ENCODE measurements at places on chromosomes 3 and 15. TPM values are rescaled to one million over a fixed set of nuclear protein-coding genes. Genes with fewer than 3 reads are reported as not detected.

DNA sequence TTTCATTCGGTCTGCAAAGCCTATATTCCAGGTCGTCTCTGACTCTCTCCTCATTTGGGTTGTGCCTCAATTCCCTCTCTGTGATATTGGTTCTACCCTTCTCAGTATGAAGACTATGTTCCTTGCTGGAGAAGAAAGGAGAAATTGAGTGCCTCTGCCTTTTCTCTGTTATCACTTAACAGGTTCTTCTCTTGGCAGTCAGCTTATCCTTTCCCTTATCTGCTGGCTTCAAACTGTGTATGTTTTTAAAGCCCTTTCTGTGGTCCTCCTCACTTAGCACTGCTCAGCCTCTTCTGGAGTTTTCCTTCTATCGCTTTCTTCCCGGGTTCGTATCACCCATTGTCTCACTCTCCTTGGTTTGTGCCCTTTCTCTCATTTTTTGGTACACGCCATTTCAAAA, 65.3 kb upstream of the FSTL1 start:
- no peak for DNase-seq

- no peak for DNase-seq
These were observed 63.4 kb downstream of the ARHGEF26 start for GRCh38 chr3:154184582-154184981.

- DNase-seq, result no peak
These were observed 108.0 kb upstream of the TBC1D5 start for GRCh38 chr3:17850448-17850847.

Gene FRMD4B
- 0.28 TPM for total RNA-seq

GRCh38 chr3:185280572-185281365, 26.9 kb upstream of the EHHADH start:
- DNase-seq, result peak; percentile 70

Gene PAK6
- total RNA-seq, result not detected

GRCh38 chr3:45610119-45610518, 15.6 kb downstream of the LIMD1 start:
- DNase-seq, result peak; percentile 34

Gene CD200
- 1.1 TPM for total RNA-seq

DNA sequence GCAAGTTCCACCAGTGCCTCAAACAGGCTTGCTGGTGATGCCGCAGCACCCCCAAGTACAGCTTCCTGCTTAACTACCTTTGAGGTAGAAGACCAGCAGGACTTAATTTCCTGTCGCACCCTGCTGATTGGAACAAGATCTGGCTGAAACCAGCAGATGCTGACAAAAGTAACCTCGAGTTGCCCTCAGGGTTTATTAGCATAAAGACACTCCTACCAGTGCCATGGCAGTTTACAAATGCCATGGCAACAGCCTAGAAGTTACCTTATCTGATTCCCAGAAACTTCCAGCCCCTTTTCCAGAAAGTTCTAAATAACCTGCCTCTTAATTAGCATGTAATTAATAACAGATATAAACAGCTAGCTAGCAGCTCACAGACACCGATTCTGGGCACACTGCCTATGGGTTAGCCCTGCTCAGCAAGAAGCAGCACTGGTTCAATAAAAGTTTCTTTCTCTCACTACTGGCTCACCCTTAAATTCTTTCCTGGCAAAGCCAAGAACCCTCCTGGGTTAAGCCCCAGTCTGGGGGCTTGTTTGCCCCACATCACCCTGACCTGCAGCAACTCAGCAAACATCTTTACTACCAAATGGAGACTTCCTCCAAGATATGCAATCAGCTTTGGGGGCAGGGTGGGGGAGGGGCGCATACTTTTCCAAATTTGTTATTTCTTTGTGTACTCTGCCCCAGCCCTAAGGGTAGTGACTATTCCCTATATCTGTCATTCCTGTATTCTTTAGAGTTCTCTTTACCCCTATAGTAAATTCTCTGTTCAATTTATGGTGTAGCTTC, 54.2 kb downstream of the MAP4 start:
- no peak for DNase-seq

Gene DUOXA1
- total RNA-seq, result not detected

Gene FBXW12
- total RNA-seq, result not detected

Gene VEPH1
- 130 TPM for total RNA-seq

- no peak for DNase-seq
These were observed 18.8 kb downstream of the LRIG1 start for GRCh38 chr3:66482018-66482404.

Gene DUOX1
- not detected for total RNA-seq

Gene INKA1
- 2.3 TPM for total RNA-seq

- DNase-seq, result no peak
These were observed 172.6 kb upstream of the CNTN3 start for GRCh38 chr3:74787011-74787410.

GRCh38 chr15:35755237-35755802, 209.4 kb upstream of the DPH6 start:
- DNase-seq, result no peak

Gene GHSR
- not detected for total RNA-seq

Gene SHISA5
- 88.6 TPM for total RNA-seq

GRCh38 chr3:13120928-13121552, 47.8 kb upstream of the IQSEC1 start:
- DNase-seq, result no peak

Gene TNK2
- 2.2 TPM for total RNA-seq

DNA sequence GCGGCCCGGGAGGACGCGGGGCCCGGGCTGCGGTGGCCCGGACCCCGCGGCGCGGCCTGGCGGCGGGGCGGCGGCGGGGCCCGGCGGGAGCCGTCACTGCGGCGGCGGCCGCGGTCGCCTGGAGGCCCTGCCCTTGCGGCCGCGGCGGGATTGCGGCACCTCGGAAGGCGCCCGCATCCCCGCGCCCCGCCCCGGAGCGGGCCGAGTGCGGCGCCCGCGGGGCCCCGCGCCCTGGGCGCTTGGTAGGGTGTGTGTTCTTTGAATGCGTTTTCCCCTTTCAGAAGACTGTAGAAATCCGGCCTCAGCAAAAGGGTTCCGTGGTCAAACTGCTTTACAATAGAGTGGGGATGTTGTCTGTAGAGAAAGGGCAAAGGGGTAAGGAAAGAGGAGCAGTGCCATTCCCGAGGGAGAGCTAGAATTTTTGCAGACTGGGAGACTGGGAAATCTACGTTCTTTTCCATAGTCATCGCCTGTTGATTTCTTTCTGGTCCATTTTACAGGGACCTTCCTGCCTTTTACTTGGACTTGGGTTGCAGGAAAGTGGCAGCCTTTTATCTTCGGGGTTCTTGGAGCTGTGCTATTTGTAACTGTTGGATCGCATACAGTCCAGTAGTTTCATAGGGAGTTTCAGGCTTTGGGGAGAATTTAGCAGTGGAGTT, 630 bp downstream of the SNRK start:
- peak; percentile 4 for DNase-seq

GRCh38 chr15:67065531-67066005, at the start of gene SMAD3:
TSS of gene SMAD3 (plus strand) at chr15:67065602. CDS start at chr15:67066155, 553 bp downstream.
- peak; percentile 95 for DNase-seq

DNA sequence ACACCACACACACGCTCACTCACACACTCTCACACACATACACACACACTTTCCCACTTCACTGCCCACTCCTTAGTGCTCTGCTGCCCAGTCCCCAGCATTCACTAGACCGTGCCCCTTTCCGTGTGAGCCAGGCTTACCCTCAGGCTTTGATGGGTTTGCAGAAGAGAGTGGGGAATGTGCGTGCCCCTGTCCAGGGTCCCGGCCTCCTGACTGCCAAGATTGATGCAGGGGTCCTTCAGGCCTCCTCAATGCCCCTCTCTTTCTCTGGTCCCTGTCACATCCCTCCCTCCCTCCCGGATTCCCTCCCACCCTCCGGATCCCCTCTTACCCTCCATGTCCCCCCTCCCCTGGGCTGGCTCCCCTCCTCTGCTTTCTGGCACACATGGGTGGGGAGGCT, 27.9 kb upstream of the KIF23 start:
- no peak for DNase-seq

Gene CAMKV
- total RNA-seq, result not detected

DNA sequence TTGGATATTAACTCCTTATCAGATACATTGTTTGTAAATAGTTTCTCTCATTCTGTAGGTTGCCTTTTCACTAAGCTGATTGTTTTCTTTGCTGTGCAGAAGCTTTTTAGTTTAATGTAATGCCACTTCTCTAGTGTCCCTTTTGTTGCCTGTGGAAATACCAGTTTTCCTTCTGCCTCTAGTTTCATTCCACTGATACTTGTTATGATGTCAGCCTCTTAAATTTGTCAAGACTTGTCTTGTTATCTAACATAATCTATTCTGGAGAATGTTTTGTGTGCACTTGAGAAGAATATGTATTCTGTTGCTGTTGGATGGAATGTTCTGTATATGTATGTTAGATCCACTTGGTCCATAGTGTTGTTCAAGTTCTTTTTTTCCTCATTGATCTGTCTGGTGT, 18.0 kb upstream of the CEP152 start:
- DNase-seq, result no peak

DNA sequence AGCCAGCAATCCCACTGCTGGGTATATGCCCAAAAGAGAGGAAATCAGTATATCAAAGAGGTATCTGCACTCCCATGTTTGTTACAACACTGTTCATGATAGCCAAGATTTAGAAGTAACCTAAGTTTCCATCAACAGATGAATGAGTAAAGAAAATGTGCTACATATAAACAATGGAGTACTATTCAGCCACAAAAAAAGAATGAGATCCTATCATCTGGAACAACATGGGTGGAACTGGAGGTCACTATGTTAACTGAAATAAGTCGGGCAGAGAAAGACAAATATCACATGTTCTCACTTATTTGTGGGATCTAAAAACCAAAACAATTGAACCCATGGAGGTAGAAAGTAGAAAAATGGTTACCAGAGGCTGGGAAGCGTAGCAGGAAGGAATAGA, 108.2 kb downstream of the TBC1D5 start:
- DNase-seq, result no peak

Gene PARP15
- not detected for total RNA-seq

DNA sequence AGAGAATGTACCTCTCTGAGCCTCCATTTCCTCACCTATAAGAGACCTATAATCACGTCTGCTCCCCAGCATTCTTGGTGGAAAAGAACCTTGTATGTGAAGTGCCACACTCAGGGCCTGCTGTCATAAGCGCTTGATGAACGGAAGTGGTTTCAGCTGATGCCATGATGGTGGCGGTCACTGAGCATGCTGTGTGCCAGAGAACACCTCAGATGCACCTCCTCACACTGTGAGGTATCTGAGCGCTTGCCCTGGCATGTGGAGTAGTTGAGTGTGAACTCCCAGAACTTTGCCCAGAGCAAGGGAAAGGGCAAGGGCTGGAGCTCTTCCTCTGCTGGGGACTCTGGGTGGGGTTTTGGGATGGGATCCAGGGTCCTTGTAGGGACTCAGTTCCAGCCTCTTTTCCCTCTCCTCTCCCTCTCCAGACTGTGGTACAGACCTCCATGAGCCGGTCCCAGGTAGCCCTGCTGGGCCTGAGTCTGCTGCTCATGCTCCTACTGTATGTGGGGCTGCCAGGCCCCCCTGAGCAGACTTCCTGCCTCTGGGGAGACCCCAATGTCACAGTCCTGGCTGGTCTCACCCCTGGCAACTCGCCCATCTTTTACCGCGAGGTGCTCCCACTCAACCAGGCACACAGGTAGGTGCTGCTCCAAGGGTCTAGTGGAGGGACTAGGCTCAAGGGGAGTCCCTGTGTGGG, 2.7 kb downstream of the ABHD14A start:
- no peak for DNase-seq

Gene IQCH
- 2.5 TPM for total RNA-seq

DNA sequence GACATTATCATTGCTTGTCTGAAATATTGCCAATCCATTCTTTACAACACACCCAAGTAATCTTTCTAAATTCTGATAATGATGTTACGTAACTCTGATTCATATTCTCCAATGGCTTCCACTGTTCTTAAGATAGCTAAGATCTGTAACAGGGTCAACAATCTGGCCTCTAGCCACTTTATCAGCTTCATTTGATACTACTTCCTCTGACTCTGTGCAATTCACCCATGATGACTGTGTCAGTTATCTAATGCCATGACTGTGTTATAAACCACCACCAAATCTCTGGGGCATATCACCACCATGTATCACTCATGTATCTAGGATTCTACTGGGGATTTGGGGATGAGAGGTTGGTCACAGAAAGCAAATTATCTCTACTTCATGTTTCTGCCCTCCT, 44.0 kb downstream of the CD200 start:
- peak; percentile 87 for DNase-seq

GRCh38 chr3:56053727-56054126, 414.5 kb downstream of the ERC2 start:
- no peak for DNase-seq

Gene C3orf49
- not detected for total RNA-seq

GRCh38 chr3:112096176-112096575, 10.0 kb downstream of the C3orf52 start:
- DNase-seq, result peak; percentile 74

DNA sequence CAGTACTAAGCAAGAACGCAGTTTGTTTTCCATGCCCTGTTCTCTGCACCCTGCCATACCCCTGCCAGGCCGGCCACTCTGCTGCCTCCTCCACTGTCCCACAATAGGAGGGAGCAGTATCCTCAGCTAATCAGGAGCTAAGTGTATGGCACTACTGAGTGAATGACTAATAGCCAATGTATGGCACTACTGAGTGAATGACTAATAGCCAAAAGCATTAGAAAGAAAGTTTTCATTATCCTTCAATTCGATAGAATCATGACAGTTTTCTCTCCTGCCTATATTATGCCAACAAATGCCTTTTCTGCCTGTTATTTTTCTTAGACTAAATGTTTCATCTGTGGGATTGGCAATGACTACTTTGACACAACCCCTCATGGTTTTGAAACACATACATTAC, 107.5 kb upstream of the CHRM5 start:
- peak; percentile 61 for DNase-seq

DNA sequence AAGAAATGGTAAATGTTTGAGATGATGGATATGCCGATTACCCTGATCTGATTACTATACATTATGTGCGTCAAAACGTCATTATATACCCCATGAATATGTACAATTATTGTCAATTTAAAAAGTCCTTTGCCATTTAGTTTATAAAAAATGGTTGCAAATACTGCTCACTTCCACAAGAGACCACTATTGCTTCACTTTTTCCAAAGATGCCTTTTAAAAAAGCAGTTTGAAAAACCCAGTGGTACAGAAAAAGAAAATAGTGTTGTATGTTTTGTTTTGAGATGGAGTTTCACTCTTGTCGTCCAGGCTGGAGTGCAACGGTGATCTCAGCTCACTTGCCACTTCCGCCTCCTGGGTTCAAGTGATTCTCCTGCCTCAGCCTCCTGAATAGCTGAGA, 39.3 kb downstream of the EDEM1 start:
- DNase-seq, result peak; percentile 47

- no peak for DNase-seq
These were observed 7.6 kb downstream of the RAB6B start for GRCh38 chr3:133887803-133888703.

- DNase-seq, result no peak
These were observed 1119.6 kb downstream of the ZPLD1 start for GRCh38 chr3:103554451-103554850.
